Kidney tubule cell (primary cell): ENCODE measurements at places on chromosomes 11 and 22.
A peak's percentile ranks its signal among the peaks of the same experiment; 100 is the strongest.

- DNase-seq: no peak
Measured at GRCh38 chr11:91872243-91872642, 352.4 kb upstream of the FAT3 start.

GRCh38 chr11:43770173-43770572 lies 89.6 kb downstream of the HSD17B12 start:
- DNase-seq: no peak

GRCh38 chr11:76282811-76283595 lies 76.7 kb upstream of the WNT11 start:
- DNase-seq: no peak

DNA sequence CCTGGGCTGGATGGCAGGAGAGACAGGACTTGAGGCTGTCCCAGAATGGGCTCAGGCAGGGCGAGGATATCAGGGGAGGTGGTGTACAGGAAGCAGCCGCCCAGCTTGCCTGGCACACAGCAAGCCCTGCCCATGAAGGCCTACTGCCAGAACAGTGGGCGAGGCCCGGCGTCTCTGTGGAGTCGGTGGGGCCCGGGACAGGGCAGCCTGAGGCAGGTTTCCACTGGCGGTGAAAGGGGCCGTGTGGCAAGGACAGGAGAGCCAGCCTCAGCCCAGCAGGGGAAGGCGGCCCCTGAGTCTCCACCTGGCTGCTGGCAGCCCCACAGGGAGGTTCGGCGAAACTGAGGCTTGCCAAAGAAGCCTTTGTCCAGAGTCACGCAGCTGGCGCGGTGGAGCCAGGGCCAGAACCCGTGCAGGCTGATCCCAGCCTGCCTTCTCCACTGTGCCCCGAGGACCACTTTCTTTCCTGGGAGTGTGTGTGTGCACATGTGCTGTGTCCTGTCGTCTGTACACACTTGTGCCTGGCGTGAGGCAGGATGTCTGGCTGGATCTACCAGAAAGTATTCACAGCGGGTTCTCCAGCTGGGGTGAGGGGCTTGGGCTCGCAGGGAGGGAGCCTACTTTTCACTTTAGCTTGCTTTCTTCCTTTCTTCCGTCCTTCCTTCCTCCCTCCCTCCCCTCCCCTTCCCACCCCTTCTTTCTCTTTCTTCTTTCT lies 1.2 kb downstream of the TSPO start:
- DNase-seq: peak; percentile 75

GRCh38 chr22:50517495-50518260 lies 7.7 kb downstream of the SCO2 start:
- DNase-seq: no peak

GRCh38 chr11:64007629-64008282 lies 21.5 kb downstream of the OTUB1 start:
- DNase-seq: peak; percentile 42

GRCh38 chr22:38273135-38273826 lies 471 bp upstream of the TMEM184B start:
- no peak for DNase-seq

GRCh38 chr11:31995032-31995431 lies 95.8 kb upstream of the RCN1 start:
- no peak for DNase-seq

GRCh38 chr22:27601195-27601594 lies 200.4 kb downstream of the MN1 start:
- no peak for DNase-seq

GRCh38 chr11:102457865-102458264 lies 5.3 kb upstream of the TMEM123 start:
- no peak for DNase-seq

DNA sequence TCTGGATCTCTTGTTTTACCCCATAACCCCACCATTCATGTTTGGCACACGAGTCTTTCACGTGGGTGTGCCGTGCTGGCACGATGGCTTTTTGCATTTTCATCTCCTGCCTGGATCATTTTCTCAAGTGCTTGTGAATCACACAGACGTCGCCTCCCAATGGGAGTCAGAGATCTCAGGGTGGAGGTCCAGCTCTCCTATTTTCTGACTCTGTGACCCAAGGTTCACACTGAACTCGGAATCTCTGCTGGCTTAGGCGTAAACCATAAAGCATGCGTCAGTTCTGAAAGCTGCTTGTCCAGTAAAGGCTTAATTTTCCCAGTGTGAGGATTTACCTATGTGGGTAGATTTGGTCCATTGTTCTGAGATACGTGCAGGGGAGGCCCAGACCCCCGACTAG lies 16.0 kb upstream of the C22orf42 start:
- no peak for DNase-seq

DNA sequence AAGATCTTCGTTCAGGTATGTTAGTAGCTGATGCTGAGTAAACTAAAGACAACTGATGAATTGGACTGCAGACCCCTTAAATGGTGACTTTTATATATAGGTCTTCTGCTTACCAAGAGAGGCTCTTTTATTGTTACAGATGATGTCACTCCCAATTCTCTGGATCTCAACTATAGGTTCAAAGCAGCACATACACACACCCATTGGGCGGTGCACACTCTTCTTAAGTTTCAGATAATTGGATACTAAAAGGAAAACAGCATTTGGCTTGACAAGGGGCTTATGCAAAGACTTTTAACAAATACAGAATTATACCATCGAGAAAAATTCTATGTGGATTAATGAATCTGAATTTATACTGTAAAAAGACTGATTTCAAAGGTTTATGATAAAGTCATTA lies at the start of gene PTH:
TSS of gene PTH (minus strand) at position 69 of the 400 bp plus-strand sequence. CDS start 3,142 bp downstream, outside the sequence.
- DNase-seq: no peak

DNA sequence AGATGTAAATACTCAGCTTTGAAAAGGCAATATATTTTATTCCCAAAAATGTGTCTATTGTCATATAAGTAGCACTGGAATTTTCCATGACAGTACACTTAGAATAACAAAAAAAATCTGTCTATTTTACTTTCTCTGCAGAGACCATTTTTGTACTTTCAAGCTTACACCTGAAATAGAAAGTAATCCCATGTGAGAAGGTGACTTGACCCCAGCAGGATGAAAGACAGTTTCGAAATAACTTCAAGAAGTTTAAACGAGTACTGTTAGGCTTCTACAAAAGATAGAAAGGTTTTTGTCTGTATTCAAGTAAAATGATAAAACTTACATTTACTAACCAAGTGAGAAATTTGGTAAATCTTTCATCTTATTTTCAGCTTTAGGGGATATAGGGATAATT lies 259.9 kb upstream of the CTSC start:
- DNase-seq: no peak

GRCh38 chr11:105156231-105156630 lies 16.7 kb upstream of the CARD18 start:
- DNase-seq: no peak

DNA sequence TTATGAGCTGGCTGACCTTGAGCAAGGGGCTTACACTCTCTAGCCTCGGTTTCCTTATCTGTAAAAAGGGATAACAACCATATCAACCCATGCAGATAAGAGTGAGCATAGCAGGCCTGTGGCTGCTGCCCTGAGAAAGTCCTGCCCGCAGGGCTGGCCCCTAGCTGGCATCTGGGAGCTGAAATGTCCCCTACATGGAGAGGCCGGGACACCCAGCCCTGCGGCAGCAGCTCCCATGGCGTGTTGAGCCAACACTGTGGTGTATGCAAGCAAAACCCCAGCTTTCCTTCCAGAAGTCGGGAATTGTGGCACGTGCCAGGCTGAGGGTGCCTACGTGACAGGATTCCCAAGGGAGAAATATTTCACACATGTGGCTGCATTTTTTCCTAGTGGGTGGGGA lies 358.9 kb downstream of the CTTN start:
- DNase-seq: no peak

DNA sequence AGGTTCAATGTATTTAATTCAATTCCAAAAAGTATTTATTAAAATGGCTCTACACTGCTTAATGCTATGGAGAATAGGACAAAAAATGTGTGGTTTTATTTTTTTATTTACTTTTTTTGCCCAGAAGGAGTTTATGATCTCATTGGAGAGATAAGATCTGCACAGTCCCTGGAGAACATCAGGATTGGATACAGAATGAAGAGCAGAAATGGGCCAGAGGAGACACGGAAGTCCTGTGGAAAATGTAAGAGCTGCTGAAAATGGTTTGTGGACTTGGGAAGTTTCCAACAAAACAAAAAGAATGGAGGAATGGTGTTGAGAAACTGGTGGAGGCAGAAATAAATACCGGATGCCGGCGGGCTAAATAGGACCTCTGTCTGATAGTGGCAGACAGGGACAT lies 554.6 kb downstream of the OPCML start:
- no peak for DNase-seq

DNA sequence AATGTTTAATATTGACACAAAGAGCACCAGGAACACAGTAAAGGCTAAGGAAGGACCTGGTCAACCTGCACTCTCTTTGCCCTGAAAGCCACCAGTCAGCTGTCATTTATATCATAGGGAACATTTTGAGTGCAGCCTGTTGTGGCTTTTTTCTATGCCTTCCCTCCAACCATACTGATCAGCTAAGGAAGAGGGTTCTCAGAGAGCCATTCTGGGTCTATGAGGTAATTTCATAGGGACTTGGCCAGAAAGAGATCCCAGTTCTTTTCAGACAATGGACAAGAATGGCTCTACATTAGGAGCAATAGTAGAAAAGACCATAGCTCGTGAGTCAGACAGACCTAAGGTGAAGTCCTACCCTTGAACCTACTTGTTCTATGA lies 132.8 kb downstream of the CCDC34 start:
- DNase-seq: no peak

DNA sequence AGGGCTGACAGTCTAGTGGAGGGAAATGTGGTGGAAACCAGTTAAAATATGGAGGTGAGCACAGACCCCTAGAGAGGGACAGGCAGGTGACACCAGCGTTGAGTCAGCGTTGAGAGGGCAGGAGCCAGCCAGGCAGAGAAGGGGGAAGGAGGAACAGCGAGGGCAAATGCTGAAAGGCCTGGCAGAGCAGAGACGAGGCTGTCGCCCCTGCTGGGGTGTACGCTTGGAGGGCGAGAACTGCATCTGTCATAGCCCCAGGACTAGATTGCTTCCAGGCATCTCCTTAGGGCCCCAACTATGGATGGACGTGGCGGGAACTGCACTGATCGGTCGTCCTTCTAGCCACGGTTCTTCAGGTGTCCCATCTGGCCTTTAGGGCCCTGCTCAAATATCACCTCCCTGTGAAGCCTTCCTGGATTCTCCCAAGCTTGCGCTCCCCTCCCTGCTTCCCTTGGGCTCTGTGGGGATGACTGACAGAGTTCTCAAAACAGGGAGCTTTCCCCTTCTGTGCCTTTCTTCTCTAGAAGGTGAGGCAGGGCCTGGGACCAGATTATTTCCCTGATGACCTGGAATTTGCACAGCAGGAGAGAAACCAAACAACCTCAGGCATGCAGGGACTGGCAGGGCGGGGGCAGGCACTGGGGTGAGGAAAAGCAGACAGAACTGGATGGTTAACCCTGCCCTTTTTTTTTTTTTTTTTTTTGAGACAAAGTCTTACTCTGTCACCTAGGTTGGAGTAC lies 11.1 kb downstream of the SYNGR1 start:
- DNase-seq: peak; percentile 75

- no peak for DNase-seq
Measured at GRCh38 chr11:10666556-10667520, 26.7 kb downstream of the IRAG1 start.

GRCh38 chr22:48802576-48802975 lies 1025.1 kb downstream of the BRD1 start:
- no peak for DNase-seq

DNA sequence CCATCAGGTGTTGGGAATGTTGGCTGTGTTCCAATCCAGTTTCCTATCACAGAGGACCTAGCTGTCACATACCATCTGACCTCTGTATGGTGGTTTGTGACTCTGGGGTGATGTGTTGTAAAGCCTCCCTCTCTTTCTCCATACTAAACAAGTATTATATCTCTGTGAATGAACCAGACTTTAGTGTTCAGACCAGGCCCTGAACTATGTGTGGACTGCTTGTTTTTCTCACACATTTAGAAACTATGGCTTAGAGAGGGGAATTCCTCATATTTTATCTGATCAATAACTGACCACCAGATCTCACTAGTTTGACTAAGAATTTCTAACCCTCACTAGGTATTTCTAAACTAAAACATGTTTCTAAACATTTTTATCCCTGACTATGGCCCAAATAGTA lies 17.5 kb downstream of the NCR3LG1 start:
- DNase-seq: peak; percentile 33

- peak; percentile 82 for DNase-seq
Measured at GRCh38 chr22:29306175-29306834, at the start of gene GAS2L1. Gene GAS2L1, plus strand, starts transcription at chr22:29306650. Its CDS starts 1,456 bp downstream, at chr22:29308106.

GRCh38 chr11:121582296-121582695 lies 129.5 kb upstream of the SORL1-AS1 start:
- no peak for DNase-seq

GRCh38 chr11:60158636-60159035 lies 24.2 kb downstream of the MS4A6A start:
- DNase-seq: no peak

DNA sequence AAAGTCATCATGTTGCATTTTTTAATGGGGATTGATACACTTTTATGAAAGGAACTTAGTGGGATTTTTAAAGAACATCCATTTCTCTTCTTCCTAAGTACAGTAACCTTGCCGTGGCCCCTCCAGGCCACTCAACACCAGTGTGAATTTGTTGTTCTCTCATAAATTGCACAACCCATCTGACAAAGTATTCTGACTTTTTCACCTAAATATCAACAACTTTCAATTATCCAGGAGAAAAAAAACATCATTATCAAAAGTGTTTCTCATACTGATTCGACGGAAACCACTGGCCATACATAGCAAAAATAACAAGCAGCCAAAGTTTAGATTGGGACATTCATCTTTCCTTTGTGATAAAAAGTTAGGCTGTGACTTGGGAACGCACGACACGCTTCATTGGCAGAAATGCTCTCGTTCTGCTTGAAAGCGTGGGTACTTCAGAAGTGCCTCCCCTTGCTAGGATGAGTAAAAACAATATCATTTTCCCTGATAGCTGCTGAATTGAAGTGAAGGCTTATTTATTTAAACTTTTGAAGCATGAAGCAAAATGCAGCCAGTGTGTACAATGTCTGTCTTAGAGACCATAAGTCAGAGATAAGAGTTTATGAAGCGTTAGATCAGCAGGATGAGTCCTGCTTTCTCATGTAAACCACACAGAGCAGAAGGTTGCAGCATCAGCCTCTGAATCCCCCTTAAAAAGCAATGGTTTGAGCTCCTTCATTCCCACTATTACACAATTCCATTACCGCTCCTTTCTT lies 20.6 kb upstream of the EIF3M start:
- DNase-seq: peak; percentile 86

DNA sequence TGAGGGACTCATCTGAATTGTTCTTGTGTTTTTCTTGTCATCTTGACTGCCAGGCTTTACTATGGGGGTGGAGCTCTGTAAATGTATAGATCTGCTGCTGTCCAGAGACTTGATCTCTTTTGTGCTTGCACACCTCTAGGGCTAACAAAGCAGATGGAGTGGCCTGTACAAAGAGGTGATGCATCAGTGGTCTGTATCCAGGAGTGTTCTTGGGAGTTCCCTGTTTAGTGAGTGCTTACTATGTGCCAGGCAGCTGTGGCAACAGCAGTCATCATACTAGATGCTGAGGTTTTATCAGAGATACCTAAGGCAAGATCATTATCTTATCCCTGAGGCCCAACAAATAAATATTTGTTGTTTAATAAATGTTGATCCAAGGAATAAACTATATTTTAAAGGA lies 33.4 kb downstream of the STIM1 start:
- DNase-seq: no peak
